ENCODE measurements at places on chromosomes 1 and 21.

DNA sequence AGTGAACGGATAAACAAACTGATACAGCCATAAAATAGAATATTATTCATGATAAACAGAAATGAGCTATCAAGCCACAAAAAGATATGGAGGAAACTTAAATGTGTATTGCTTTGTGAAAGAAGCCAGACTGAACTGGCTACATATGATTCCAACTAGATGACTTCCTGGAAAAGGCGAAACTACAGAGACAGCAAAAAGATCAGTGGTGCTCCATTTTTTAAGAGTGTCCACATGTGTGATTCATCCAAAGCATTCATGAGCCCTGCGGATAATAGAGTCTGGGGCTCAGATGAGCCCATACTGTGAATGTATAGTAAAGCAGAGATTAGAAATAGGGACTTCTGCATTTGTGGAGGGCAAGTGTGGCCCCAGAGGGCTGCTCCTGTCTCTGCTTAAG, 7.8 kb upstream of the TMEM222 start:
- DNase-seq, result no peak

GRCh38 chr1:117770981-117771531, 158.4 kb downstream of the GDAP2 start:
- peak; percentile 40 for DNase-seq

DNA sequence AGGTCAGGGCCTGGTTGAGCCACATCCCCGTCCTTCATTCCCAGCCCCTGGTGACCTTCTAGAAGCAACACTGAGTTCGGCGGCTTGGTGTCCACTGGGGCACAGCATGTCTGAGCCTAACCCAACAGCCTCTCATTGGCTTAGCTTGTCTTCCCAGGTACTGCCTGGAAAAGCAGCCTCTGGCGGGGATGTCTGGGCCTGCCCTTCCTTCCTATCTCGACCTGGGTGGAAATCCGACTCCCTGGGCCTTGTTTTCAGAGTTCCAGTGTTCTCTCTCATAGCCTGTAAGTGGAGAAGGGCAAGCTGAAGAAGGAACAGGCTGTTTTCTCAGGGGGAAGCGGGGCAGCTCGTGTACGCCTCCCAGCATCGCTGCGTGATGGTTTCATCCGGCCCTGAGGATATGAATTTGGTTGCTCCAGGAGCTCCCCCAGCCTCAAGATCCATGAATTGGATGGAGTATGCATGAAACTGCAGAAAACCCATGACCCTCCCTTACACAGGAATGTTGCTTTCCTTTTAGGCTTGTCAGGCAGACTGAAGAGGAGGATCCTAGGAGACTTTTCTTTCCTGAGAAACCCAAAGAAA, 116.5 kb upstream of the IRF2BP2 start:
- no peak for DNase-seq

DNA sequence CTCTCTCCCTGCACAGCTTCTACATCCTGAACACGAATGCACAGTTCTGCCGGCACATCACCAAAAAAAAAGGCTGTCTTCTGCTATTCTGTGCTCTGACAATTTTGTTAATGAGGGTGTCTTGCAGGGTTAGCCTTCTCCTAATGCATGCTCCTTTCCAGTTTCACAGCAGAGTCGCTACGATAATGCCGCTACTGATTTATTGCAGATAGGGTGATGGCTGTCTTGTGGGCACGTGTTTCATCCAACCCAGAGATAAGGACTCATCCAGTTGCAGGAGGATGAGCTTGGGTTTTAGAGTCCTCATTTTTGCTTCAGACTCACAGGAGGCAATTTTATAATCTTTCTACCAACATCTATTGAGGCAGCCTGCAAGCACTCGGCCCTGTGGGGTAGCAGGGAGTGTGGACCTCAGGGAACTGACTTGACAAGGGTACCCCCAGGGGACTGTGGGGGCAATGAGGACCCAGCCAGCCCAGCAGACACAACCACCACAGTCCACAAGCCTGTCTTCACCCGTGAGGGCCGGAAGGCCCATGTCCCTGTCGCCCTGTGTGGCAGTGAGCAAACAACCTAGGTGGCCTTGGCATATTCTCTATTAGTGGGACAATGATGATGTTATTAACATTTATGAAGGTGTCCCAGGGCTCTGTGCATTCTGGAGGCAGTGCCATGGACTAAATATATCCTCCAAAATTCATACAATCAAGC, 15.4 kb upstream of the UTS2 start:
- DNase-seq, result peak; percentile 27

DNA sequence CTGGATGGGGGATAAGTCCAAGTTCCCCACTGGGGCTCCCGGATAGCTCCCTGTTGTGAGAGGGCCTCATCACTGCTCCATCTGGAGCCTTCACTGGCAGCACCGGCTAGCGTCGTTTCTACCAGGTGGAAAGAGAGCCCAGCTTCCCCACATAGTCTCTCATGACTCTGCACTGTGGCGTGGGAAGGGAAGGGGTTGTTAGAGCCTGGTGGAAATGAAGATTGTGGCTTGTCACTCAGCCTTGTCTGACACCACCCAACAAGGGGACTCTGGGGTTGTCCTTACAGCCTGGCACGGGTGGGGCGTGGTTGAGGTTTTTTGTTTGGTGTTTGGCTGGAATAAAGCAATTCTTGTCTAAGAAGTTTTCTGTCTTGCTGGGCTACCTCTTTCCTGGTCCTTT, 94.6 kb downstream of the ADARB1 start:
- DNase-seq, result peak; percentile 66

GRCh38 chr1:116195077-116195868, 84.1 kb downstream of the MAB21L3 start:
- no peak for DNase-seq

DNA sequence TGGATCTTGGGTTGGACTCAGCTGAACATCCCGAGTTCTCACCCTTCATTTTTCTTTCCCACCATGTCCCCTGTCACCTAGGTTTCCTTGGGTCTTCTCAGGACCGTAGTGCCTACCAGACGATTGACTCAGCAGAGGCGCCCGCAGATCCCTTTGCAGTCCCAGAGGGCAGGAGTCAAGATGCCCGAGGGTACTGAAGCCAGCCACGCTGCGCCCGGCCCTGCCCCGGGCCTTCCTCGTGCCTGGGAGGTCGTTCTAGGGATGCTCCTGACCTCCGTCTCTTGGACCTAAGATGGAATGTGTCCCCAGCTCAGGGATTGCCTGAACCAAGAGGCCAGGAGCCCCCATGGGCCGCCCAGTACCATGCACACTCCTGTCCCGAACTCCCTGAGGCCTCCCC, 12.0 kb upstream of the C1orf167 start:
- DNase-seq, result no peak

DNA sequence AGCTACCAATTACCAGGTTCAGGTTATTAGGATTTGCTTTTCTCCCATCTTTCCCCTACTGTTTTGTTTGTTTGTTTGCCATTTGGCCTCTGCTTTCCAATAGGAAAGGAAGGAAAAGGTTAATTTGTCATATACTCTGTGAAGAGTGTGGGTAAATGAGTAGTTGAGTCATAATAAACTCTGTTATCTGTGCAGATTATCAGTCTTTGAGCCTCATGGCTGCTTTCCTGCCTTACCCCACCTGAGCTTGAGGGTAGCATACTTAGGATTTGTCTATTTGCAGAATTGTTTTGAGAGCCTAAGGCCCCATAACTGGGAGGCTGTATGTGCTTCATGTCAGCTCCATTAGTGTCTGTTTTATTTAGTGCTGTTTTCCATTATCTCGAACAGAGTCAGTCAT, 32.9 kb upstream of the SNX27 start:
- DNase-seq, result no peak

- DNase-seq, result no peak
Measured at GRCh38 chr1:204335085-204335484, 24.6 kb downstream of the PLEKHA6 start.

DNA sequence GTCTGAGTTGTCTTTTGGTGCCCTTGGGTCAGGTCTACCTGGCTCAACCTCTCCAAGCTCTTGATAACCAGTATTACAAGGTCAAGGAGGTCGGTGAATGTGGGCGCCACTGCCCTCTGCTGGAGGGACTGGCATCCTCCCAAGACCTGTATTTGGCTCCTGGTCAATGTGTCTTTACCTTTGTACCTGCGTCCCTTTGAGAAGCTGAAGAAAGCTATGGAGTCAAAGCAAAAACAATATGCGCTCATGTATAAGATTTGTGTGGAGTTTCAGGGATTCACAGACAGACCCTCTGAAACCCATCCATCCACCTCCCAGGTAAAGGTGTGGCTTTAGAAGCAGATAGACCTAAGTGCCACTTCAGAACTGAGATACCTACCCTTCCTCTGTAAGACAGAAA, 61.8 kb upstream of the NBL1 start:
- peak; percentile 81 for DNase-seq

DNA sequence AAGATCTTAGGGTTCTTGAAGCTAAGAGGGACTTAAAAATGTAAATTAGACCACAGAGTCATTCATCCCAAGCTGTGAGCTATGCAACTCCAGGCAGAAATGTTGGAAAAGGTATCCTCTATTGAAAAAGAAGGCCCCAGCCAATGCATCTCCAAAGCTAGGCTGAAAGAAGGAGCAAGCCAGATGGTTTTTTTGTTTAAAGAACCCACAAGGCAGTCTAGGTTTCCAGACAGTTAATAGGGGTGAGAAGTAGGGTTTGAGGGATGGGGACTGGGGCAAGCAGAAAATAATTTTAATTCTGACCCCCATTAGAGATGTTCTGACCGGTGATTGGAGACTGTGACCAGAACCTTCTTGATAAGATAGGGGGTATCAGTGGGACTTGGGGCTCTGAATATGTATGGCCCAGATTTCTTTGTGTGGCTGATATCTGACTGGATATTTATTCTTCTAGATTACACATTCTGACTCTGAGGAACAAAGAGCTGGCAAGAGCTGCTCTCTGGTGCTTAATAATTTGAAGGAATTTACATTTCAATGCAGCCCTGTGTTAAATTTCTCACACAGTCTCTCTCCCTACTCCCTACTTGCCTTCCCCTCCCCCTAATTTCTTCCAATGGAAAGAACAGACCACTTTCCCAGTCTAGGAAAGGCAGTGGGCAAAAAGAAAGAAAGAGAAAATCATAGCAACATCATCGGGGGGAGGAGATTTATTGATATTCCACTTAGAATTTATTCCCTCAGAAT, 104.9 kb downstream of the NUF2 start:
- DNase-seq, result no peak

GRCh38 chr1:216054600-216054999, 368.6 kb downstream of the USH2A start:
- no peak for DNase-seq

- no peak for DNase-seq
Measured at GRCh38 chr21:15370462-15370975, 305.7 kb upstream of the NRIP1 start.

DNA sequence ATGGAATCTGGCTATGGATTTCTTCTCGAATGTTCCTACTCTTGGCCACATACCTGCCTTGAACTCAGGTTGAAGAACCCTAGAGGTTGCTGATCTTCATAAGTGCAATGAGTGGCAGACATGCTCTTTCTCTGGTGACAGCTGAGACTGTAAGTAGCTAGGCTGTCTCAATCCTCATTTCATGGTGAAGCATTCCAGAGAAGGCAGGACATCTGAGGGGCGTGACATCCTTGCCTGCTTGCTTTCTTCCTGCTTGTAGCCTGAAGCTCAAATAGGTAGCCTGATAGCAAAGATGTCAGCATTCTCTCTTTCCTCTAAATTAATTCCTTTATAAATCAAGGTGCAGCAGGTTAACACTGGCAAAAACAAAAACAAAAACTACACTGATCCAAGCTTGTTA, 114.6 kb upstream of the MAGI3 start:
- DNase-seq, result peak; percentile 25

GRCh38 chr21:27423906-27424595, 457.2 kb upstream of the ADAMTS5 start:
- peak; percentile 28 for DNase-seq

- DNase-seq, result peak; percentile 98
Measured at GRCh38 chr1:154157520-154158306, 2.8 kb upstream of the NUP210L start.

DNA sequence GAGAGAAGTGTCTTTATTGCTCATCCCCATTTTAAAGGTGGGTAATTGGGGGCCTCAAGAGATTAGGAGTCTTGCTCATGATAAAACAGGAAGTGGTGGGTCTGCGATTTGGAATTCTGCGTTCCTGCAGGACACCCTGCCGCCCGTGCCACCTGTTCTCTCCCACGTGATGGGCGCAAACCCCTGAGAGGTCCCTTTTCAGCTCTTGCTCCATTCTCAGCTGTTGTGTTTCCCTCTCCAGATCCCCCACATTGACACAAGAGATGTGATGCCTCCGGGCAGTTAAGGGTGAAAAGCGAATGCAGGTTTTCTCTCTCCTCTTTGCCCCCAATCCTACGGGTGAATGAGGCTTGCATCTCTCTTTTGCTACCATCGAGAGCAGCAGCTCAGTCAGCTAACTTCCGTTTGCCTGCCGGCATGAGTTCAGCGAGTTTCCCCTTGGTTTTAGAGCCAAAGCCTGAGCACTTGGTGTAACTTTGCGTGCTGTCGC, 57.5 kb downstream of the KIF26B start:
- no peak for DNase-seq

GRCh38 chr1:68307378-68307787, 75.1 kb upstream of the WLS start:
- DNase-seq, result no peak

DNA sequence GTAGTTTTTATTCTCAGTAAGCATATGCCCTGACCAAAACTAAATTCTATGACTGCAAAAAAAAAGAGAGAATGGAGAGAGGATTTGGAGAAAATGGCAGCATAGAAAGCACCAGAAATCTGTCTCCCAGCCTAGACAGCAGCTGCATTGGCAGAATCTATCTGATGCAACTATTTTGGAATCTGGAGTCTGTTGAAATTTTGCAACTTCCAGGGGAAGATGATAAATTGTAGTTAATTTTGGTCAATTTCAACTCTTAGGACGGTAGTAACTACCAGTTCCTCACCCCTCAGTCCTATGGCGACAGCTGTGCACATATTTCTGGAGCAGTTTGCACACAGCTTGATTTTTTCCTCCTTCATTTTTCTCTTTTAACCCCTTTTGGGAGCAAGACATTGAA, 10.9 kb downstream of the EXO5 start:
- no peak for DNase-seq

- no peak for DNase-seq
Measured at GRCh38 chr1:99146129-99146848, 118.0 kb upstream of the PLPPR4 start.

DNA sequence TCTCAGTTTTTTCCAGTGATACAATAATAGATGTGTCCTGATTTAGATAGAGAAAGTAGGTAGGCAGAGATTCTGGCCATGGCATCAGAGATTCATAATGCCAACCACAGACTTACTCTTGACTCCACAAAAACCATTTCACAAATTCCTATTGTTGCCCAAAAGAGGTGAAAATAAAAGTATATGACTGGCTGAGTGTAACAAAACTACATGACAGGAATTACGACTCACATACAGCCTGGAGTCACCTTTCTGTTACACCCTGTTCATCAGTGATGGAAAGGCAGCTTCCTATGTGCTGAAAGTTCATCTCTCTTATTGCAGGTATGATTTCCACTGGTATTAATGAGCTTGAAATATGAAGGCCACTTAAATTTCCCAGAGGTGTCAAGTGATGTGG, 72.3 kb downstream of the MPZL1 start:
- no peak for DNase-seq
